ENCODE measurements at places on chromosomes 1 and 21.

- DNase-seq = peak; percentile 77
Observed at GRCh38 chr1:54273092-54273794, 73.3 kb downstream of the MRPL37 start.

DNA sequence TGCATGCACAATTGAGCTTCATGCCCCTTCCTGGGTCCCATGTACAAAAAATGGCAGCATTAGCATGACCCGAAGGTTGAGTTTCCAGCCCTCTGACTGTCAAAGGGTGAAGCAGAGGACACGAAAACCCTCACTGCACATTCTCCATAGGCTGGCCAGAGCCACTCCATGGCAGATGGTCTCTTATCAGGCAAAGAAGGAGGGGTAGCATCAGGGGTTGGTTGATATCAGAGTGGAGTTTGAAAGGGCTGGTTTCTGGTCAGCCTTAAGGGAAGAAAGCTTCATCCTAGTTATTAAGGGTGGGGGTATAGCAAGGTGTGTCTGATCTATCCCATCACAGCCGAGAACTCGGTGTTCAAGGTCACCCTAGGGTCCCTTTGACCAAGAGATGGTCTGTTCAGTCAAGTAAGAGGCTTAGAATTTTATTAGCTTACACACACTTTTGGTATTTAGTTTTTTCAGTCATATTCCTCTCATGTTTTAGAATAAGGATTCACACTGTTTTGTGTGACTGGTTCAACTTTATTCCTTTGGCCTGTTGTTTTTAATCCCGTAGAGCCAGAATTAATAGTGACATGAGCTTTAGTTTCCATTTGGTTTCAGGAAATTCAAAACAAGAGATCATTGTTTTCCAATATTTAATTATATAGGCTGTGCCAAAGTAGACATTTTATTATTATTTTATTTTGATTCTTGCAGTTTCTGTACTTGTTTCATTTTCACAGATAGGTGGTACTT is 199.9 kb upstream of the FMN2 start:
- DNase-seq = no peak

GRCh38 chr1:180311011-180311730 is 81.1 kb downstream of the LHX4 start:
- DNase-seq = no peak

GRCh38 chr1:99119188-99119587 is 114.5 kb upstream of the PLPPR5 start:
- no peak for DNase-seq

DNA sequence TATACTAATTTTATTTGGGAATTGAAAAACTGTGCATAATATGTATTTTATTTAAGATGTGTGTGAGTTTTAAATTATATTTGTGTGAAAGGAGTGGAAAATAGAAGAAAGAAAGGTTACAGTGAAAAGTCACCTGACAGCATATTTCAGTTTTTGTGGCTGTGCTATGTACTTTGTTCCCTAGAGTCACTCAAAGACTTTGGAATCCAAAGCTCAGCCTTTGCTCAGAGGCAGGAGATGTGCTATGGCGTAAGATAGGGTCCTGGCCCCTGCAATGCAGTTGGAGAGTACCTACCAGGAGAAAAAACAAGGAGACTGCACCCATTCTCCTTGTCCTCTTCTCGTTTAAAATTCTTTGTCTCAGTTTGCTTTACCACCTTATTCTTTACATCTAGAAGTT is 2.9 kb downstream of the CCDC30 start:
- DNase-seq = no peak

DNA sequence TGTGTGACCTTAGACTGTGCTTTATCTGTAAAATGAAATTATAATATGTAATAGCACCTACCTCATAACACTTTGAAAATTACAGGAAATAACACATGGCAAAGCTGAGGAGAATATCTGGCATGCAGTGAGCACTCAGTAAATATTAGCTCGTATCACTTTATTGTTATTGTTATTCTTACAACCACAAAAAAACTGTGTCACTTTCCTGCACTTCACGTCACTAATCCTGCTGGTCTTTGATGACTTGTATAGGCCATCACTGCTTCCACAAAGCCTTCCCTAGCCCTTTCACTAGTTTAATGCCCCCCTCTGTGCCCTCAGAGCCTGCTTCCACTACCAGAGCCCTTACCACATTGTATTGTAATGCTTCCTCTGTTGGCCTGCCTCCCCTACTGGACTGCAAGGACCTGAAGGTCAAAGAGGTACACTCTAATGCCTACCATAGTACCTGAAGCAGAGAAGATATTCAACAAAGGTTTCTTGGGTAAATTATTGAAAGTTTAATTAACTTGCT is 231.6 kb downstream of the NFIA start:
- DNase-seq = no peak

DNA sequence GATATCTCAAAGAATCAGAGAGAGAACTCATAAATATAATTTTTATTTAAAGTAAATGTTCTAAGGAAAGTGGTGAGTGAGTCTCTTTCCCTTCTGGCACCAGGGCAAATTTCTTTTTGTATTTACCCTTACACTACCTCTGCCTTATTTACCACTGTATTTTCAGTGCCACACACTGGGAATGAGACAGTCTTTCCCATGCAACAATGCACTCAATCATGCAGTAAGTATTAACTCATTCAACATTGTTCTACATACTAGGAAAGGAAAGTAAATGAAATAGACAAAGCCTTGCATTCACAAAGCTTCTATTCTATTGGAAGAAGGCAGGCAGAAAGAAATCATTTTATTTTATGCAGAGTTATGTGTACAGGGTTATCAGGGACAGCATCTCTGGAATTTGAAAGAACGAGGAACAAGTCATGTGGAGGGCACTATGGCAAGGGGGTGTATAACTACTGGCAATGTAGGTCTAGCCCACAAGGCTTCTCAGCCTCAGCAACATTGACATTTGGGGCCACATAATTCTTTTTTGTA is 129.8 kb upstream of the PRDX6 start:
- DNase-seq = no peak

GRCh38 chr1:119655154-119655553 is 7.1 kb upstream of the ZNF697 start:
- no peak for DNase-seq

DNA sequence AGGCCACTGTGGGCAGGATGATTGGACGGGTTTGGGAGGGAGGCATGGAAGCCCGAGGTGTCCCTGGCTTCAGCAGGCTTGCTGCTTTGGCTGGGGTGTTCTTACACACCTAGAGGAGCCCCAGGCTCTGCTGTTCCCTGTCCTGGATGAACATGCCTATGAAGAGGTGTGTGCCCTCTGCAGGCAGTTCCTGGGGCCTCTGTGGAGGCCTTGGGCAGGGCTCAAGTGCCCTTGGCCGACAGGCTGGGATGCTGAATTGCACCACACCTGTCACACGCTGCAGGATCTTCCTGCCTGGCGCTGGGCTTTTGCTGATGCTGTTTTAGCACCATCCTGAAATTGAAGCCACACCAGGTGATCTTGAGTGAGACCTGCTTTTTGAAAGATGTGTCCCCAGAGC is 415.0 kb upstream of the VAMP3 start:
- DNase-seq = no peak

- DNase-seq = no peak
Observed at GRCh38 chr1:112264010-112264409, 132.0 kb upstream of the CTTNBP2NL start.

DNA sequence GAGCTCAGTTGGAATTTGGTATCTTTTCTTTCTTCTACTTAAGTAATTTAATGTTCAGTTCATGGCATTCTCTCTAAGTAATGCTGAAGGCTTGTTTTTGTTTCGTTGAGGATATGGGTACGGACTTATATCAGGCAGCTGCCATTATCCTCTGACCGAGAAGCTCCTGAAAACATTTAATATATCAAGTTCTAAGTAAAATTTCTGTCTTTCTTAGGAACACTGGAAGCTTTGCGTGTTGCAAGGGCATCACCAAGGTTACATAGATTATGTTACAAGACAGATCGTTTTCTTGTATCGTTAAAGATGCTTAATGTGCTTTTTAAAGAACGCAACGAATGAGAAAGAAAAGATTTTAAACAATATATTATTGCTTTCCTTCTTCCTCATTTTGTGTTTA is 1.0 kb upstream of the GALNT2 start:
- no peak for DNase-seq

DNA sequence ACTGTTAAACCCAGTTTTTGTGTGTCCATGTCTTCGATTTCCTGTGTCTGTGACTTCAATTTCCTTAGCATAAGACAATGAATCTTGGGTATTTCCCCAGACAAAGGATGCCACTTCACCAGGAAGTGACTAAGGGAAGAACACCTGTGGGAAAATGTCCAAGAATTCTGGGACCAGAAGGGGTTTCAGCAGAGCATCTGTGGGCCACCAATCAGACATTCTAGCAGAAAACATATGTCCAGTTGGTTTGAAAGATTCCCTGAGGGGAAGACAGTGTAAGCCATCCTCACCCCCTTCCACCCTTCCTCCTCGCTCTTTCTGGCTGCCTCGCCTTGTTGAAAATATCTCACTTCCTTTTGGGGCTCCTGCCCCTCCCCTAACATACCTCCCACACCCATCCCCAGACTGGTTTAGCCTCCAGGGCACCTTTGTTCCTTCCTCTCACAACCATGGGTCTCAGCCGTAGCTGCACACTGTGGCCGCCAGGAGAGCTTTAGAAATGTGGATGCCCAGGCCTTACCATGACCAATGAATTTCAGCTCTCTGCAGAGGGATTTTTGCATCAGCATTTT is 25.5 kb upstream of the IFNAR1 start:
- DNase-seq = no peak

GRCh38 chr1:119703666-119704450 is 7.9 kb upstream of the PHGDH start:
- DNase-seq = no peak

- no peak for DNase-seq
Observed at GRCh38 chr1:29532285-29532684, 296.0 kb downstream of the PTPRU start.

DNA sequence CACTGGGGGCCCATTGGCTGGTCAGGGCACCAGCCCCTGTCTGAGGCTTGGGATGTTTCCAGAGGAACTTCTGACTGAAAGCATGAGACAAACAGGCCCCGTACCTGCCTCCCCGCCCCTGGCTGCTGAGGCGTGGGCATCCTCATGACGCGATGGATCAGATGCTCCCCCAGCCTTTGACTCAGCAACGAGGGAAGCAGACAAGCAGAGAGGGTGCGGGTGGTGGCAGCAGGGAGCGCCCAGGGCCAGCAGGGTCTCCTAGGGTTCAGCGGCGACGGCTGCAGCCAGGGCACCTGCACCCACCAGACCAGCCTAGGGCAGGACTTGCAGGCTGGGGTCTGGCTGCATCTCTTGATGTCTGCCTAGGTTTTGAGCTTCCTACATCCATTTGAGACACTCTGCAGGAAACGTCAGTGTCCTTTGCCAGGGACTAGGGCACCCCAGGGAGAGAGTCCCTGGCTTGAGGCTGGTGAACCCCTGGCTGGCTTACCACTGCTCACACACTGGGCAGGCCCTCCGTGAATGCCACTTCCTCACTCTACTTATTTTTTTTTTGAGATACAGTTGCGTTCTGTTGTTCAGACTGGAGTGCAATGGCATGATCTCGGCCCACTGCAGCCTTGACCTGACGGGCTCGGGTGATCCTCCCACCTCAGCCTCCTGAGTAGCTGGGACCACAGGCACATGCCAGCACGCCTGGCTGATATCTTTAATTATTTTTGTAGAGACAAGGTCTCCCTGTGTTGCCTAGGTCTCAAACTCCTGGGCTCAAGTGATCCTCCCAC is 63.3 kb downstream of the DHRS3 start:
- no peak for DNase-seq

DNA sequence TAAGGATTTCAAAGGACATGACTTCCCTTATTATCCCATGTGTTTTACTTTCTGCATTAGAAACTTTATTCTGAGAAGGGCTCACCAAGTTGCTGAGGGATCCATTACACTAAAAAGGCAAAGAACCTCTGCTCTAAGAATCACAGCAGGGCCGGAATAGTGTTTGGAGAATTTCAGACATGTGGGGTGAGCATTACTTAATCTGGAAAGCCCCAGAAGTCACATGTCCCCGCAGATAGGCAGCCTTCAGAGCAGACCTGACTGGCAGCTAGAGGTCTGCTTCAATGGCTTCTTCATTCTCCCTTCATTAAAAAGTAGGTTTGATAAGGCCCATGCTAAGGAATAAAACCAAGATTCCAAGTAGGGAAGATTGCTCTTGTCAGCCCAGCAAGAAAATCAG is 52.6 kb upstream of the RBM15 start:
- DNase-seq = no peak

GRCh38 chr1:246280551-246280950 is 226.5 kb downstream of the SMYD3 start:
- DNase-seq = no peak

DNA sequence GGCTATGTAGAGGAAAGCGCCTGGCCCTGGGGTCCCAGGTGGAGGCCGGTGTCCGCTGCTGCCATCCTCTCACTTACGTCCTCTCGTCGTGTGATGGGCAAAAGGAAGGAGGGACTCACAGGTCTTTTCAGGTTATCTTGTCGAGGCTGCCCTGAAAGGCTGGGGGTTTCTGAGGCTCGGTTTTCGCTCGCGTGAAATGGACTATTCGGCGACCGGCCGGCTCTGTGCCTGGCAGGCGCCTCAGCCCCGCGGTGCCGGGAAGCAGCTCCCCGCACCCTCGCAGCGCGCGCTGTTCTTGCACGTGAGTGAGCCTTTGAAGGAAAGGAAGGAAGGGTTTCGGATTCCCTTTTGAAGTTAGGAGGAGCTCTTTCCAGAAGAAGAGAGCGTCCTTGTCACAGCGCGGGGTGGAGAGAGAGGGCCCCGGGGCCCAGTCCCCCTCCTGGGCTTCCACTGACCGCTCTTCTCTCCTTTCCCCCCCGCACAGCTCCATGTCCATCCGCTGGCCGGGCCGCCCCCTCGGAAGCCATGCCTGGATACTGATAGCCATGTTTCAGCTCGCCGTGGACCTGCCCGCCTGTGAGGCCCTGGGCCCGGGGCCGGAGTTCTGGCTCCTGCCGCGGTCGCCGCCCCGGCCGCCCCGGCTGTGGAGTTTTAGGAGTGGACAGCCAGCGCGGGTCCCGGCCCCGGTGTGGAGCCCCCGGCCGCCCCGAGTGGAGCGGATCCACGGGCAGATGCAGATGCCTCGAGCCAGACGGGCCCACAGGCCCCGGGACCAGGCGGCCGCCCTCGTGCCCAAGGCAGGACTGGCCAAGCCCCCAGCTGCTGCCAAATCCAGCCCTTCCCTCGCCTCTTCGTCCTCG is 57.2 kb downstream of the AJAP1 start:
- DNase-seq = no peak

All from glutamatergic neuron (in vitro differentiated cells).